ENCODE measurements at places on chromosomes 2 and 18. TPM values are rescaled to one million over a fixed set of nuclear protein-coding genes. Genes with fewer than 3 reads are reported as not detected.

- H3K27me3 ChIP-seq, result no peaks in the 10 kb centered on the region
- no peak for DNase-seq
- no peaks in the 10 kb centered on the region for H3K4me1 ChIP-seq
- H3K27ac ChIP-seq, result no peak overlapping the region
These were observed 296.7 kb downstream of the PIEZO2 start for GRCh38 chr18:10852385-10853303.

DNA sequence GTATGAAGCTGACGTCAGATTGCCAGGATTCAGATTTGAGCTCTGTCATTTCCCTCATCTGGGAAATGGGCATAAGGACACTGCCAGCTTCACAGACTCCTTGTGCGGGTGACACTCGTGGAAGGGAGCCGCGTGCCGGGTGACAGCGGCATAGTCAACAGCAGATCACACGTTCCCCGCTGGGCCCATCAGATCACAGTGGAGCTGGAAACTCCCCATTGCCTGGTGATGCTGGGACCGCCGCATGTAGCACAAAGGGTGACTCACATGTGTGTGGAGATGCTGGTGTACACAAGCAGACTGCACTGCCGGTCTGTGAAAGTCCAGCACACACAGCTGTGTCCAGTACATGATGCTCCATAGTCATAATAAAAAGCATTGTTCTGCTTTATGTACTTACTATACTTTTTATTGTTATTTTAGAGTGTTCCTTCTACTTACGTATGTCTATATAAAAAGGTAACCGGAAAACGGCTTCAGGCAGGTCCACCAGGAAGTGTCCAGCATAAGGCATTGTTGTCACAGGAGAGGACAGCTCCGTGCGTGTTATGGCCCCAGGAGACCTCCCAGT is 31.8 kb downstream of the SALL3 start:
- H3K4me1 ChIP-seq, result no peaks in the 10 kb centered on the region
- H3K27me3 ChIP-seq, result no peaks in the 10 kb centered on the region
- no peak overlapping the region for H3K4me3 ChIP-seq
- no peak for DNase-seq
- H3K36me3 ChIP-seq, result no peaks in the 10 kb centered on the region
- no peak overlapping the region for H3K27ac ChIP-seq

The CELF4 gene
- total RNA-seq, result 0.44 TPM

The ERMN gene
- total RNA-seq, result 0.36 TPM

DNA sequence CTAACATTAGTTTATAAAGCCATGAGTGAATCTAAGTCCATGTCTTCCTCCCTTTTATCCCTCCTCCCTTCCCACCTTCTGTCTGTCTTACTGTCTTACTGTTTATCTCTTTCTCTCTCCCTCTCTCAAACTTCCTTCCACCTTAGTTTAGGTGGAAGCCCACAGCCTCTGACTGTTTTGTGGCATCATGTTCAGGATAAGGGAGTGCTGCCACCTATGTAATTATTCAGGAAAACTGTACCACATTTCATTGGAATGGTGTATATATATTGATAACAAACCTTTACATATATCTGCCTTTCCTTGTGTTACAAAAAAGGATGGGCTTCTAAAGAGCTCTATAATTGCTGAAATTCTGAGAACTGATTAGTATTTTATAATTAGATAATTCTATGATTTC is 48.7 kb downstream of the NETO1 start:
- DNase-seq, result no peak
- H3K4me3 ChIP-seq, result no peak overlapping the region
- no peak overlapping the region for H3K27ac ChIP-seq
- H3K4me1 ChIP-seq, result no peaks in the 10 kb centered on the region

GRCh38 chr2:59277671-59278070 is 1036.5 kb upstream of the FANCL start:
- no peak overlapping the region for H3K27ac ChIP-seq
- DNase-seq, result no peak
- no peaks in the 10 kb centered on the region for H3K4me1 ChIP-seq
- no peaks in the 10 kb centered on the region for H3K27me3 ChIP-seq
- no peak overlapping the region for H3K4me3 ChIP-seq
